Activated T-helper 9 cell treated with anti-CD3 and anti-CD28 coated beads, Interleukin-2, amount 50 U/mL, for 16 hours (primary cell): ENCODE measurements at places on chromosomes 13 and 19.
A peak's percentile ranks its signal among the peaks of the same experiment; 100 is the strongest.

GRCh38 chr13:21055511-21056045, 5.8 kb downstream of the LATS2 start:
- no peak for DNase-seq

DNA sequence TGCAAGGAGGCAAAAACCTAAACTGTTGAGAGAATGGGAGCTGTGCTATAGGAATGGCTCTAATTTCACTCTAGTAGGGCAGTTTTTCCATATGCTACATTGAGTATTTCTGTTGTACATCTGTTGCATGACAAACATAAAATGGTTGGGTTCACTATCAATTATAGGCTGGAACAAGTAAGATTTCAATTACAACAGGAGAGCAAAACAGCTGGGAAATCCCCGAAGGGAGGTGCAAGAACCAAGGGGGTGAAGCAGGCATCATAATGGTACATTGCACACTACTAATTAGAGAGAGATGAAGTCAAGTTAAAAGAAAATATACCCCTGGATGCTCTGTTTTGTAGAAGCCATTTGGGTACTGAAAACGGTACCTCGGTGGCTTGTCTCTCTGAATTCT, 389.5 kb downstream of the PCDH9 start:
- no peak for DNase-seq

GRCh38 chr19:10295305-10295846, 5.6 kb downstream of the ICAM5 start:
- peak; percentile 42 for DNase-seq

DNA sequence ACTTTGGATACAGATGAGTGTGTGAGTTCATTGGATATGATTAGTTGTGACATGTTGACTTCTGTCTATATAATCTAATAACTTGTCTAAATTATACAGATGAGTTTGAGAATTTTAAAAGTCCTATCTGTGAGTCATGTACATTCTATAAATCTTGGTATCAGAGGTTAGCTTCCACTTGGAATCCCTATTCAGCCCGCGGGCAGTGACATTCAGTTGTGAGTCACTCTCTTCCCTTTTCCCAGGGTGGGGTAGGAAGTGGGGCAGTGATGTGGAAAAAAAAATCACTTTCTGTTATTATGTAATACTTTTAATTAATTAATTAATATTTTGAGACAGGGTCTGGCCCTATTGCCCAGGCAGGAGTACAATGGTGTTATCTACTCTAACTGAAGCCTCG, 33.0 kb upstream of the ZNF808 start:
- no peak for DNase-seq

GRCh38 chr19:40945645-40946044, 45.4 kb upstream of the CYP2B6 start:
- DNase-seq: no peak

DNA sequence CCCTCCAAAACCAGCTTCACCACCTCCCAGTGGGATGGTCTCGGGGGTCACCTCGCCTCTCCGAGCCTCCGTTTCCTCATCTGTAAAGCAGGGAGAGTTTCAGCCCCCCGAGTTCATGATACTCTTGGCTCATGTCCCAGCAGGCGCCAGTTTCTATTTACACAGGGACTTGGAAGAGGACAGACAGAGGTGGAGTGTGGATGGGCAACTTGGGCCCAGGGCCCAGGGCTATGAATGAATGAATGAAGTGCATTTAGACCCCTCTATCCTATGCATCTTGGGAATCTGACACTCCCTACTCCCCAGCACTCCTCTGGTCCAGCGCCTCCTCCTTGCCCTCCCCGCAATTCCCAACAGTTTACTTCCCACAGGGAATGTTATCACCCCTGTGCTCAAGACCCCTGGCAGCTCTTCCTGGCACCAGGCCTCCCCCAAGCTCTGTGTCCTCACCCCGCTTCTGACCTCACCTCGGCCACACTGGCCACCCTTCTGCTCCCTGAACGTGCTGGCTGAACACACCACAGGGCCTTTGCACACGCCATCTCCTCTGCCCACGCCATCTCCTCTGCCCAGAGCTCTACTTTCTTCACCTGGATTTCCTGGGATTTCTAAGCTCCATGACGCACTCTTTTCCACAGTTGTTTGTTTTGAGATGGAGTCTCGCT, 4.9 kb upstream of the C2CD4C start:
- DNase-seq: no peak

DNA sequence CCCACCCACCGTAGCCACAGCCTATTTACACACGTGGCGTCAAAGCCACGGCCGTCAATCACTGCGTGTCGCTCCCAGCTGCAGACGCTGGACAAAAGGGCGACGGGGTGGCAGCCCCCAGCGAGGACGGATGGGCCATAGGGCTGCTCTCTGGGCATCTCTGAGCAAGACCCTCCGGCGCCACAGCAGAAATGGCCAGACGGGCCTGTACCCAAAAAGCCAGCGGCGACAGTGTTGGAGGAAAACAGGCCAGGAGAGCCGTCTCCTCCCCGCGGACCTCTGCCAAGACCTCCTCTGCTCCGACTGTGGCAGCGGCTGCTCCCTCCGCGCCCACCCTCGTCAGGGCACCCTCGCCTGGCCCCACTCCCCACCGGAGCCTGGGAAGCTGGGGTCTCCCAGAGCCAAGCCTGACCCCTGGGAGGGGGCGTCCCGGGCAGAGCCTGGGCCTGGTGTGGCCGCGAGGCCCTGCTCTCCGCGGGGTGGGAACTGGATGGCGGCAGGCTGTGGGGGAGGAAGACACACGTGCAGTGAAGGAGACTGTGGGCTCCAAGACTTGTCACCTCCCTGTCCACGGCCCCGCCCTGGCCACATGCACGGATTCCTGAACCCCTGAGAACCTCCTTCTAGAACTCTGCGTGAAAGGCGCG, 2.7 kb downstream of the C2CD4C start:
- no peak for DNase-seq

GRCh38 chr19:2016041-2016807, 710 bp upstream of the BTBD2 start:
- DNase-seq: peak; percentile 39

- DNase-seq: no peak
Observed at GRCh38 chr13:100197591-100198365, 108.9 kb downstream of the PCCA start.

DNA sequence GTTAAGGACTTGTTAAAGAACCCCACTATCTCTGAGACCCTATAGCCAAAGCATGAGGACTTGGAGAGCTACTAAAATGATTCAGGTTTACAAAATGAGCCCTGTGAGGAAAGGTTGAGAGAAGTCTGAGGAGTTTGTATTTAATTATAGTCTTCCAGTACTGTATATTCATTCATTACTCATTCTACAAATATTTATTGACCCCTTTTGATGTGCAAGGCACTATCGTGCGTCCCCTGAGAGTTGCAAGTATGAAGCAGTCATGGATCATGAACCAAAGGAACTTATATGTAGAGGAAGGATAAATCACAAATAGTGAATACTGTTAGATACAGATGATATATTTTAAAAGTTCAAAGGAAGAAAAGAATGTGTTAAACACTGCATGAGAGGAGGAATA, 84.4 kb downstream of the DNAJC15 start:
- DNase-seq: no peak

- DNase-seq: no peak
Observed at GRCh38 chr13:88112526-88112925, 441.4 kb downstream of the SLITRK5 start.
